ENCODE measurements at places on chromosomes 11 and 22. TPM values are rescaled to one million over a fixed set of nuclear protein-coding genes. Genes with fewer than 3 reads are reported as not detected.

The MAJIN gene
- not detected for total RNA-seq

The LINC01488 gene
- total RNA-seq: not detected

The OR51I1 gene
- not detected for total RNA-seq

The LIF gene
- total RNA-seq: 11.0 TPM

Measured in myometrial cell (primary cell).